ENCODE measurements at places on chromosomes 7 and 10.

GRCh38 chr7:6271060-6271658 lies 1.3 kb downstream of the CYTH3 start:
- no peak for DNase-seq

- DNase-seq = peak; percentile 6
Observed at GRCh38 chr10:73529089-73529832, 33.4 kb upstream of the PPP3CB start.

- DNase-seq = no peak
Observed at GRCh38 chr7:110938165-110938564, 152.8 kb upstream of the LRRN3 start.

DNA sequence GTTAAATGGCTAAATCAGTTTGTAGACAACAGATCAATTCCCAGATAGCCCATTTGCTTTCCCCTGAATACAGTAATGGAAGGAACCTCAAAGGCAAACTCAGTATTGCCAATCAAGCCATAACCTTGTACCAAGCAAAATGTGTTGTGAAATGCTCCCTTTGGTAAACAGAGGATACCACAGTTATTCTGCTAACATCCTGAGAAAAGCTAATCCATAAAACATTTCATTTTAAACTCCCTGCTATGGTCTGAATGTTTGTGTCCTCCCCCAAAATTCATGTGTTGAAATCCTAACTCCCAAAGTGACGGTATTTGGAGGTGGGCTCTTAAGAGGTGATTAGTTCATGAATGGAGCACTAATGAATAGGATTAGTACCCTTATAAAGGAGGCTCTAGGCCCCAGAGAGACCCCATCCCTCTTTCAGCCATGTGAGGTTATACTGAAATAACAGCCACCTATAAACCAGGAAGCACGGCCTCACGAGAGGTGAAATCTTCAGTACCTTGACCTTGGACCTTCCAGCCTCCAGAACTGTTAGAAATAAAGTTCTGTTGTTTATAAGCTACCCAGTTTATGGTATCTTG lies 89.3 kb upstream of the RNF148 start:
- no peak for DNase-seq

DNA sequence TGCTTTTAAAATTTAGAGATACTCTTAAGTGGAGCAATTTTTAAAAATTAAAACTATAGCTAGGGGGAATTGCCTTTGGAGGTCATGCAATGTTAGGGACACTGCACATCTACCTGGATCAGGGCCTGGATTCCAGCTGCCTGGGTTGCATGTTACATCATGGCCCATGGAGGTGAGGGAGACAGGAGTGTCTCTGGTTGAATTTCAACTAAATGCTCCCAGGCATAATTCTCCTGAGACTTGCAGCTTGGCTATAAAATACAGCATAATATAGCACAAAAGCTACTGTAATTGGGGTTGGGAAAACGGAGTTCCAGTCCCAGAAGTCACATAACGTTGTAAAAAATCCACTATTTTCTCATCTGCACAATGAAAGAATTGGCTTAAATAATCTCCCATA lies 782.5 kb downstream of the LRMDA start:
- no peak for DNase-seq

DNA sequence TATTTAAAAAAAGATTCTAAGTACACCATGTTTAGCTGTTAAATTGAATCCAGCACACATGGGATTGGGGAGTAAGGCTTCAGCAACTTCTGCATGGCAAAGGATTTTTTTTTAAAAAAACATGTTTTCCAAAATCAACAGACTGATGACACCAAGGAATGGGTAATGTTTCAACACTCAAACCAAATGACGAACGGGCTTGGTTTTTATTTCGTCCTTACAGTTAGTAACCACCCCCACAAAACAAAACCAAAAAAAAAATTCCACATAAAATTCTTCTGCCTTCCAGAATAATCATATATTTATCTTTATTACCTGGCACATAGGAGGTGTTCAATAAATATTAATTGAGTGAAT lies 45.7 kb downstream of the ICA1 start:
- DNase-seq = no peak

DNA sequence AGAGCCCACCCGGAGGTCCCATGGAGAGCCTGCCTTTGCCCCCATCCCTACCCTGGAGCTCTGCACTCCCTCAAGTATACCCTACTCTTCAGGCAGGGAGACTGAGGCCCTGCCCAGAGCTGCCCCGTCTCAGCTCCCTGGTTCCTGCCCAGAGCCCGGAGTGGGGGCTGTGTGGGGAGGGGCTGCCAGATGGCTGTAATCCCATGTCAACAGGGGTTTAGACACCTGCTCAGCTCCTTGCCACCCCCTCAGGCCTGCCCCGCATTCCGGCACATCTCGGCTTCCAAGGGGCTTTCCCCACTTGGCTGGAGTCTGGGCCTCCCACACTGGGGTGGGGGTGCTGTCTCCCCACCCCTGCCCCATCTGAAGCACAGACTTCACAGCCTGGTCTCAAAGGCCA lies 20.9 kb upstream of the LFNG start:
- DNase-seq = no peak

DNA sequence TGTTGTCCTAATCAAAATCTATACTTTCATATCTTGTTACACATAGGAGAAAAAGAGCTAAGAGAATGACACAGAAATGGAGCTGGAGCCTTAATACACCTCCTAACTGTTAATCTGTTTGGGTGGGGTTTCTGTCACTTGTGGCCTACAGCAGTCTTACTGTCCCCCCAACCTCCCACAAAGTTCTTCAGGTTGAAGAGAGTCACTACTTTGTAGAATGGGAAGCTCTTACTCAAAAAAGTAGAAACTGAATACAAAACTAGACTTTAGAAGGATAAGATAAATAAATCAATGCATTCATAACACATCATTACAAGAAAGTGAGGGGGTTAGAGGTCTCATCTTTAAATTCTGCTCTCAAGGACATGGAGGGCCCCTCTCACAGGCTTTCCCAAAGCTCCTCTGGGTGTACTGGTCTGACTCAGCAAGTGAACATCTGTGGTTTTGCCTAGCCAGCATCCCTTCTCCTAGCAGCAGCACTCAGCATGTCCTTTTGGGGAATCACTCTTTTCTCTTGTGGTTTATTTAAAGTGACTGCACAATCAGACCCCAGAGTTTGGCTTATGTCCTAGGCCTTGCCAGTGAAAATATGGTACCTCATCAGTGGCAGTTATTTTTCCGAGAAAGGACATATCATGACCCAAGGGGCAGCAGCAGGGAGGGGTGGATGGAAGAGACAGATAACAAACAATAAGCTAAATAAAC lies 2.0 kb upstream of the BLVRA start:
- DNase-seq = no peak

DNA sequence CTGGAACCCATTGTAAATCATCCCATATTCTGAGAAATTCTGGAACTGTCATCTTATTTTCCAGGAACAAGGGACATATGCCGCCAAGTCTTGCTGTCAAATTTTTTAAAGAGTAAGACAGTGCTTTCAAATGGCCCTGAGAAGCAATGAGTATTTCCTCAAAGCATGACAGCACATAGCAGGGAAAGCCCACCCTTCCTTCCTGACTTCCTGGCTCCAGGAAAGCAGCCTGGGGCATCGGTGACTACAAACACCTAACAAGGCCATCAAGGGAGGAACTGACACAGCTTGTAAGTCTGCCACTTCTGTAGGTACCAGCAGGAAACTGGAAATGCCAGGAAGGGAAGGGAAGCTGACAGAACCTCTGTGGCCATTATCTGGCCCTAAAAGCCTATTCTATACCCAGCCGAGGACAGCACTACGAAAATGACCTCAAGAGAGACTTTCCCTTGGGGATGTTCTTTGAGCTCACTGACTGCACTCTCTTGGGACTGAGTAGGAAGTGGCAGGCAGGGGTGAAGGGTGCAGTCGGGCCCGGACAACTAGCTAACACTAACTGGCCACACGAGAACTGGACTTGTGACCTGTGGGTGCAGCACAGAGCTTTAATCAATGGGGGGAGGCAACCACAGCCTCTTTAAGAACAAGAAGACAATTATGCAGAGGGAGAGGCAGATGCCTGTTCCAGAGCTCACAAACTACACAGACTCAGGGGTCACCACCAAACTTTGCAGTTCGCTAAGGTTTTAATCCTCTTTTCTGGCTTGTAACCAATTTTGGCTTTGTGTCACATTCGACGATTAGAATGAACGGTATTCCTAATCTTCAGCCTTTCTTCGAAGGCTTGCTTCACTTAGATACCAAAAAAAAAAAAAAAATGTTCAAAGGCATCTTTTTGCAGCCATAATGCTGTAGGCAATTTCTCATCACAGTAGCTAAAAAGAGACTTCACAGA lies 52.0 kb downstream of the GRB10 start:
- DNase-seq = no peak

- DNase-seq = no peak
Observed at GRCh38 chr7:108367946-108368345, 88.3 kb downstream of the NRCAM start.

DNA sequence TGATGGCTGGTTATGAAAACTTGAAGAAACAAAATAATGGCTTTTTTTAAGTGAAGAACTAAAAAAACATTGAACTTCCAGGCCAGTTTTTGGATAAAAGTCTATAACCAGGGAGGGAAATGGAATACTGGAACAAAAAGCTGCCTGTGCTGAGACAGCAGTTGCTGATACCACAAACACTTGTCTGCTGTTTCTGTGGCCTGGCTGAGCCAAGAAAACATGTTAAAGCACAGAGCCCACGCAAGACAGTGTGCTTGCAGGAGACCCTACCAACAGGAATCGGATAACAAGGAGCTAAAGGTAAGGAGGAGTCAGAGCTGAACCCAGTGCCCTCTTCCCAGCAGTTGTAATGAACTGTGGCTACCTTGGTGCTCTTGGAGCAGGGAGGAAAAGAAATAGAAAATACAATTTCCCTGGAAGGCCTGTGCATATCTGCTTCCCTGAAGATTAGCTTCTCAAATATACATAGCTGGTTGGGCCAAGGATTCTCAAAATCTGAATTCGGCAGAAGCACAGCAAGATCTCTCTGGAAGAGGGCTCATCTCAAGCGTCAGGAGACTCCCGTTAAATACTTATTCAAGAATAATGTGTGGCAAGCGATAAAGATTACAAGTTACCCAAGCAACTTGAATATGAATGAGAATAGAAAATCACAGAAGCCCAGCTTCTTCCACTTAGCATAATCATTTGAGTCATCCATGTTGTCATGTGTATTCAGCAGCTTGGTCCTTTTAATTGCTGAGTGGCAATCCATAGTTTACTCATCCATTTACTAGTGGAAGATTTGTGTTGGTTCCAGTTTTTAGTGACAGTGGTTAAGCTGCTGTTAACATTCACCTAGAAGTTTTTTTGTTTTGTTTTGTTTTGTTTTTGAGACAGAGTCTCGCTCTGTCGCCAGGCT lies 87.6 kb downstream of the NOD1 start:
- no peak for DNase-seq

DNA sequence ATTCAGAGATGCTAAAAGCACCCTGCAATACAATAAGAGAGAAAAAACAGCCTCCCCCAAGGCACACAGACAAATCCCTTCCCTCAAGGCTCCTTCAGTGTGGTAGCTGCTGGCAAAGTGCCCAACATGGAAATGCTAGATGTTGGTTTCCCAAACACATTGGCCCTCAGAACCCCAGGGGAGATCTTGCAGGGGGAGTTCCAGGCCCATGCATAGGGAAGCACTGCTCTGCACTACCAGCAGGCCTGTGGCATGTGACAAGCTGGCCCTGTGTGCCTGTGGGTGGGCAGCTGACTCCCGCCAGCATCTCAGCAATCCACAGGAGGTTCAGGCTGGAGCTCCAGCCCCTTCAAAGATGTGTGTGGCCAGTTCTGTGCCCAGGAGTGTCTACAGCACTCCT lies 16.8 kb upstream of the CSGALNACT2 start:
- no peak for DNase-seq

DNA sequence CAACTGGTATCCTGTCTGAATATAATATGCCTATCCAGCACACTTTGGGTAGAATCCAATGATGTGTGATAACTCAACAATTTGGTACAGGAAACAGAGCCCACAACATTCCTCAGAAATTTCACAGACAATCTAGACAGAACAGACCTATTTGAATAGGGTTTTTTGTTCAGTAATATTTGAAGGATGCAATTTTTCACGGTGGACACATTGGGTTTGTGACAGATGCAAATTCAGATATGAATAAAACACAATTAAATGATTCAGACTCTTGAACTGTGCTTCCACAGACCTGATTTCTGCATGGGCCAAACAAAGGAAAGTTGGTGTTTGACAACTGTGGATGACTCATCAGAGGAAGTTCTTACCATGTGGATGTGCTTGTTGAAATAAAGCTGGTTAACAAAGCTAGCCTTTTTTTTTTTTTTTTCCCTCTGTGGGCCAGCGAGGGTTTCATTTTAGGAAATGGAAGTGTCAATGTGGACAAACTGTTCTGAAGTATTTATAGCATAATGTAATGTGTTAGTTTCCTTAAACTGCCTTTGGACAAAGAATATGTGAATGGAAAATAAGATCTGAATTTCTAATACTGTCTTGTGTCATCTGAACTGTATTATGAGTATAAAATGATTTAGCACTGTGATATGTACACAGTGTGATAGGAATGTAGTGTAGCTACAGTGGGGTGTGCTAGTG lies 43.2 kb upstream of the FAM133B start:
- no peak for DNase-seq

GRCh38 chr7:139701908-139702307 lies 75.9 kb downstream of the HIPK2 start:
- no peak for DNase-seq

- DNase-seq = no peak
Observed at GRCh38 chr10:78672918-78673317, 395.8 kb upstream of the ZMIZ1 start.

- DNase-seq = no peak
Observed at GRCh38 chr10:106384496-106384895, 780.0 kb downstream of the SORCS1 start.

DNA sequence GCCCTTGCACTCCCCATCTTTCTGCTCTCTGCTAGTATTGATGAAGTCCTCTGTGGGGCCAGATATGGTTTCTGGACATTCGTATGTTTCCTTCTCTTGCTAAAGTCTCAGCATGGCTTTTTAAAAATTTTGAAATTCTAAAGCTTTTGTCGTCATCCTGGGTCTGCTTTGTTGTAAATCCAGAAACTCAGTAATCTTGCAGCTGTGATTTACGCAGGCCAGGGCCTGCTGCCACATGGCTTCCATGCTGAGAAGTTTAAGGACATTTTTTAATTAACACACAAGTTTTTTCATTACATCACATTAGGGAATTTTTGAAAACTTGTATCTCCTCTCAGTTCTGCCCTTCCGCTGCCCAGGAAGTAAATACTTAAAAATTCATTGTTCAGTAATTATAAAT lies 686.1 kb upstream of the IGFBP3 start:
- no peak for DNase-seq

GRCh38 chr7:107079212-107079940 lies 34.9 kb downstream of the PRKAR2B start:
- no peak for DNase-seq

DNA sequence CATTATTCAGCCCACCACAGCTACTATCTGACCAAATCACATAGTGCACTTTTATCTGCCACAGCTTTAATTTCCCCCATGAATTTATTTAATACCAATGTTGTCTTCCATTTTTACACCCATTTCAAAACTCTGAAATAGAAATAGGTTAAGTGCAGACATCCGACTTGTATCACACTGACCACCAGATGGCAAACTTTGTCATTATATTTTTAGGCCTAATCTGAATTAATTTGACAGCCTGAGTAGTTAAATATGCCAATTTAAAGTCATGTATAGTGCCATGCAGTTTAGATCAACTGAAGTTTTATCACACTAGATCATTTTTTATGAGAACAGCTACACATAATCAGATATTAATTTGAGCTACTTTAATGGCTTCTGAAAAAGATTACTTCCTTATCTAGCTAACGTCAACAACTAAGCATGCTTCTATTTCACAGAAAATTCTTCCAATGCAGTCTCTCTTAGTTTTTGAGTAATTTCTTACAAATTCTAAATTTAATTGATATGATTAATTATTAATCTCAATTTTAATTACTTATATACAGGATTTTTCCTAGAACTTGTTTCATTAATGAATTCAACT lies 566.4 kb downstream of the GFRA1 start:
- no peak for DNase-seq
